Activated naive CD8-positive, alpha-beta T cell treated with anti-CD3 and anti-CD28 coated beads, Interleukin-2, amount 50 U/mL, for 16 hours (primary cell): ENCODE measurements at places on chromosomes 4 and X.

DNA sequence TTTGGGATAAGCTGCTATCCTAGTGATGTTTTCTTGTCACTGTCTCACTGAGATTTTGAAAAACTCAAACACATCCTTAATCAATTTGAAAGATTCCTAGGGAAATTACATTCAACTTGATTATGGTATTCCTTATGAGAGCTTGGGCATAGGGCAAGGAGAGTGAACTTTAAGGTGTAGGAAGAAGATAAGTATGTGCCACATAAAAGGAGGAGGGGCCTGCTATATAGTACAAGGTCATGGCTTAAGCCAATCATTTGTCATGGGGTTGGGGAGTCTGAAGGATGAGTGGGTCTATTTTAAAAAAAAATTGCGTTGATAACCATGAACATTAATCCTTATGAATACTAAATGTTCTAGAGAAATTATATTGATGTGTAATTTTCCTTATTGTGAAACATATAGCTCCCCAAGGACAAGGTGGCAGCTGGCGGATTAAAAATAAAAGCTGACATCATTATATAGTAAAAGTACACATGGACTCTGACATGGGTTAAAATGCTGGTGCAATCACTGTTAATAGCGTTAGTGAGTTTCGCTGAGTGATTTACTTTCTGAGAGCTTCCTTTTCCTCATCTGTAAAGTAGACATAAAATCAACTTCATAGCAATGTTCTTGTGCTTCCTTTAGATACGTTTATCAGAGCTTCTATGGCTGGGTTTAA is 17.4 kb downstream of the GALNT7 start:
- DNase-seq = no peak

GRCh38 chrX:9899640-9900111 is 67.5 kb upstream of the CLDN34 start:
- no peak for DNase-seq

DNA sequence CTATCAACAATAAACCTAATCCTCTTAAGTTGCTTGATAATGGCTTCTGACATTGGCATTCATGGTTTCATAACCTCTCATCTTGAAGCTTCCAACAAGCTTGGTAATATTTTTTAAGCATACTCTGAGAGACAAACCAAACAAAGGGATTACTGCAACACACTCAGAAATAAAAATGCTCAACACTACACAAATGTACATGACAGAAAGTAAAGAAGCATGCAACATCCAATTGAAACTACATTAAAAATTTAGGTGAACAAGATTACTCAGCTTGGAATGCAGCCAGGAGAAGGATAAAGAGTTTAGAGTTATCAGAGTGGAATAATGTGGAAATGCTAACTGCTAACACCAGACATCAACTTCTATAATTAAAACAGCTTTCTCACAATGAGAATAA is 1136.6 kb upstream of the PABPC4L start:
- DNase-seq = no peak

DNA sequence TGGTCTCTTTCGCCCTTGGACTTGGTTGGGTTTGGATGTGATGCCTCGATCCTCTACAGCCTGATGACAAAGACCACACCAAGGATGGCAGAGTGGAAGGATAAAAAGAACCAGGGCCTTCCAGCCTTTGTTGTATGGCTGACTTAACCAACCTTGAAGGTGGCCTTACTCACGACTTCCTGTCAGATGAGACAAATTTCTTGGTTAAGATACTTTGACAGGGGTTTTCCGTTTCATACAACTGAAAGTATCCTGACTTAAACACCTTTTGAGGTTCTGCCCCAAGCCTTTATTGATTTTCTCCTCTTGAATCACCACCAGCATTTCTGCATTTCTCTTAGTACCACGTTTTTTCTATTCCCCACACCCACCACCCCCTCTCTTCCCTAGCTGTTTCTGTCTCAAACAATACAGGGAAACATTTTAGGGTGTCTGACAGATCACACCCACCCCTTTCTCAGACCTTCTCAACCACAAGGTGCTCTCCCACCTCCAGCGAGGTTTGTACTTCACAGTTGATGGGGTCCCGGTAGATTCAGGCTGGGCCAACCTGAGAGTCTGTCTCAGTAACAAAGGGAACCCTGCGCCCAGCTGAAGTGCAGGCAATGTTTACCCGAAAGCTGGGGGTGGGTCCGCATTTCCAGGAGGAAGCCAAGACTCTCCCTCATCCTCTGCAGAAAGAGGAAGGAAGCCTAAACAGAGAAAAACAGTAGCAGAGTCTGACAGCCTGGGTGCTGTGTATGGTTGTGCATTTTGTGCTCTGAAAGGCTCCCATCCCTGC is 5.0 kb upstream of the TSPAN5 start:
- peak; percentile 48 for DNase-seq

DNA sequence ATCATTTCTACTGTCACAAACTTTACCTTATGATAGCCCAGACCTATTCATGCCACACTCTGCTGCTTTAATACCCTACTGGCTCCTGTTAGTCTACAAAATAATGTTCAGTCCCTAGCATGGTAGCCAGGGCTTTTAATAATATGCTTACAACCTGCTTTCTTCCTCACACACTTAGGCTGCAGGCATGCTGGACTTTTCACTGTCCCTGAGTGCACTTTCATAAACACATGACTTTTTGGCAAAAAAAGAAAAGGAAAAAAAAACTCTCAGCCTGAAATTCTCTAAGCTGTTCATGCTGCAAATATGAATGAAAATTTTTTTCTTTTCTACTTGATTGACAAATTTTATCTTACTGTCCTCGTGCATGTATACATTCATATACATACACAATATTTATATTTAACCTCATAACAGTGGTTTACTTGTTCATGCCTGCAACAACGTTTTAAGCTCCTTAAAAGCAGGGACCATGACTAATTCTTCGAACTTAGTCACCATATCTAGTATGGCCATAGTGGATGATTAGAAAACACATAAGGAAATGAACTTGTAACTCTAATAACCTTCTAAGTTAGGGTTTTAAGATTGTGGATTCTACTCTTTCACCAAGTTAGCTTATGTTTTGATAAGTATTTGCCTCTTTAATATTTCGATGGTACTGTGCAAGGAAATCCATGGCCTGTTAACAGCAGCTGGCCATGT is 229.5 kb downstream of the SPCS3 start:
- no peak for DNase-seq

- DNase-seq = no peak
Observed at GRCh38 chr4:177080388-177080787, 229.3 kb upstream of the NEIL3 start.

DNA sequence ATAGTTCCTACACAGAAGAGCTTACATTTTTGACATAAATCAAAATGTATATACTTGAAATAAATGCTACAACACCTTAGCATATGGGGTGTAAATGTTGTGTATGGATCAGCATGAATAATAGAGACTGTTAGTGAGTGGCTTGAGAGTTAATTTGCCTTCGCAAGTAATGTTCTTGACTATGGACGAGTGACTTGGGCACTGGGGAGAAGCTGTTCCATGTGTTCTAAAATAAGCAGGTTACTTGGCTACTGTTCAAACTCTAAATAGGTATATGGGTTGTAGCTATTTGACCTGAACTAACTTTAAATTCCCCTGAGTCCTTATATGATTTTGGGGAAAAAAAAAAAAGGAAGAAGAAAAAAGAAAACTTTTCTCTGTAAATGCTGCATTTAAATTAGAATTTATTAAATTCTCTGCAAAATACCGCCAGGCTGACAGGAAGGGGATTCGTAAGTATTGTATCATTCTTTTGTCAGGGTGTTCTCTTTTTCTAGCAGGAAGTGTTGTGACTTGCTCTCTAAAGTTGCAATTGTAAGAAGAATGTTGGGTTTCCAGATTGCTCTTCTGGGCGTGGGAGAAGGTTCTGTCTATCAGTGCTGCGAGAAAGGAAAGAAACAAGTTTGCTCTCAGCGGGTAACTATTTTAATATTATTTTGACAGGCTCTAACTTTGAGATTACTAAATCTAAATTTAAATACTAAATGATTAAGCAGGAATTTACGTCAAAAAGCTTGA is 32.2 kb downstream of the PLS3 start:
- DNase-seq = no peak

- no peak for DNase-seq
Observed at GRCh38 chrX:153029875-153030274, 26.4 kb upstream of the PNMA3 start.

- DNase-seq = no peak
Observed at GRCh38 chr4:184286358-184286757, 68.7 kb upstream of the ENPP6 start.

GRCh38 chr4:42122237-42122636 is 30.2 kb downstream of the BEND4 start:
- no peak for DNase-seq

DNA sequence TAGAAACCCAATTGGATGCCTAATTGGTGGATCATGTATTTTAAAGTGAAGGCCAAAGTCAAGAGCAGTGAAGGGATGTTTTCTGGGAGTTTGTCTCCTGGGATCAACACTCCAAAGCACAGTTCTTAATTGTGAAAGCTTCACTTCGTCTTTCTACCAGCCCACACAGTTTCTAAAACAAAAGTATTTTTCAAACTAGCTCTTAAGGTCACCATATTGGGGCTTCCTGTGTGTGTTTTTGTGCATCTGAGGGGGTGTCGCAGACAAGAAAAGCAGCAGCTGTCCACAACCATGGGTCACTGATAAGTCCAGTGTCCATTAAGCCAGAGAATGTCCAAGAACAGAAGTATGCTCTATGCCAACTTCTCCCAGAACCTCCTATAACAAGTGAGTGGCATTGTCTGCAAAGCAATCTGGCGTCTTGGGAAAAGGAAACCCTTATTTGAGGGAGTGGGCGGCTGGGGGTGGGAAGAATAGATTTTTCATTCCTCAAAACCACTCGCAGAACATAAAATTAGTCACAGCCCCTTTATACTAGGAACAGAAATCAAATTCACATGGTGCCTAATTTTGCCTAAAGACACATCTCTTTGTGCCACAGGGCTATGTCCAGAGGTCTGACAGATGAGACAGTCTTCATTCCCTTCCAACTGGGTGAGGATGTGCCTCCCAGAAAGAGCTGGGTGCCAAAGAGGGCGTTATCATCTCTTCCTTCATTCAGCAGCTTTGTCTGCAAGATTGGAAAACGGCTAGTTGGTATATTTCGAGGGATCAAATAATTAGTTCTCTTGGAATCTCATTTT is 610.4 kb downstream of the BCOR start:
- DNase-seq = no peak

- no peak for DNase-seq
Observed at GRCh38 chr4:146054676-146055075, 116.1 kb upstream of the ZNF827 start.

- DNase-seq = no peak
Observed at GRCh38 chrX:12978205-12979025, 3.5 kb downstream of the TMSB4X start.

GRCh38 chrX:68695206-68695845 is 47.9 kb downstream of the STARD8 start:
- no peak for DNase-seq

DNA sequence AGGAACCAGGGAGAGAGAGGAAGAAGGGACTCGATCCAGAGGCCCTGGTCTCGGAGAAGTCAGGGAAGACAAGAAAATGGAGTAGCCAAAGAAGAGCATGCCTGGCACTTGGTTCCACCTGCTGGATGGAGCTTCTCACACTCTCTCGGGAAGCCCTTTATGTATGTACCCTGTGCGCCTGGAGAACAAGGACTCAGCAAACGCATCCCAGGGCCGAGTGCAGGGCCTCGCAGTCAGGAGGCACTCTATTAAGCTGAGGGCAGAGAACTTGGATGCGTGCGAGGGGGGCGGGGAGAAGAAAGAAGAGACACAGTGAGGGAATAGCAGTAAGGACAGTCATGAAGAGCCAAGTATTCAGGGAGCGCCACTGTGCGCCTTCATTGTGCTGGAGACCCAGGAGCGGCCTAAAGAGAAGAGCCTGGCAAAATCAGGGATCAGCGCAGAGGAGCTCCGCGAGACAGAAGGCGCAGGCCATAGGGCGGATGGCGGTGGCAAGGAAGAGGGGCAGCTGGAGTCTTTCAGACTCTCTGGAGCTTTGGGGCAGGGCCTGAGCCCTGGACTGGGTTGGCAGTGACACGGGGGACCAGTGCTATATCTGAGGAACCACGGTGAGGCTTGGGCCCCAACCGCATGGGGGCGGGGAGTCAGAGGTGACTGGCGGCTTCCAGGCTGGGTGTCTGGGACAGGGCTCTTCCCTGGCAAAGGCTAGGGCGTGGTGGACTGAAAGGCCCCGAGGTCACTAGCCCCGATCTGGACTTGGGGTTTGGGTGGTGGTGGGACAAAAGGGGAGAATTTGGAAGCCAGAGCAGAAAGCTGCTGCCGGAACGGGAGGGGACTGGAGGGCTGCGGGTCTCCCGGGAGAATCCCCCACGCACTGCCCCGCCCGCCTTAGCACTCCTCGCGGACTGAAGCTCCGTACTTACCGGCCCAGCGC is 1.9 kb upstream of the SEPTIN6 start:
- DNase-seq = no peak

DNA sequence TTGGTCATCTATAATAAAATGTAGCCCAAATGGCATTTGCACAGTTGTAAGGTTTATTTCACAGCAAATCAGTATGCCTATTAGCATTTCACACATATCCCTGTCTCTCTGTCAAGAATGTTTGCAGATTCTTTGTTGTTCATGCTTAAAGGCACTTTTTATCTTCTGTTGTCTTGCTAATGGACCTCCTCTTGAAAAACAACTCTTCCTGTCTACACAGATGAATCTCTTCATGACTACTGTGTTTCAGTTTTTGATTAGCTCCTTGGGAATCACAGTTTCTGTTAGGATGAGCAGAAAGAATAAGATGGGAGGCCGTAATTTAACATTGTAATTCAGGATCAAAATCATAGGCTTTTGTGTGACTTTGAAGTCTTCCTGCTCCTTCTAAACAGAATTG is 35.5 kb upstream of the SLC4A4 start:
- no peak for DNase-seq

- no peak for DNase-seq
Observed at GRCh38 chrX:80004458-80004857, 10.1 kb upstream of the TBX22 start.

GRCh38 chrX:111102636-111103035 is 6.6 kb downstream of the PAK3 start:
- DNase-seq = no peak

DNA sequence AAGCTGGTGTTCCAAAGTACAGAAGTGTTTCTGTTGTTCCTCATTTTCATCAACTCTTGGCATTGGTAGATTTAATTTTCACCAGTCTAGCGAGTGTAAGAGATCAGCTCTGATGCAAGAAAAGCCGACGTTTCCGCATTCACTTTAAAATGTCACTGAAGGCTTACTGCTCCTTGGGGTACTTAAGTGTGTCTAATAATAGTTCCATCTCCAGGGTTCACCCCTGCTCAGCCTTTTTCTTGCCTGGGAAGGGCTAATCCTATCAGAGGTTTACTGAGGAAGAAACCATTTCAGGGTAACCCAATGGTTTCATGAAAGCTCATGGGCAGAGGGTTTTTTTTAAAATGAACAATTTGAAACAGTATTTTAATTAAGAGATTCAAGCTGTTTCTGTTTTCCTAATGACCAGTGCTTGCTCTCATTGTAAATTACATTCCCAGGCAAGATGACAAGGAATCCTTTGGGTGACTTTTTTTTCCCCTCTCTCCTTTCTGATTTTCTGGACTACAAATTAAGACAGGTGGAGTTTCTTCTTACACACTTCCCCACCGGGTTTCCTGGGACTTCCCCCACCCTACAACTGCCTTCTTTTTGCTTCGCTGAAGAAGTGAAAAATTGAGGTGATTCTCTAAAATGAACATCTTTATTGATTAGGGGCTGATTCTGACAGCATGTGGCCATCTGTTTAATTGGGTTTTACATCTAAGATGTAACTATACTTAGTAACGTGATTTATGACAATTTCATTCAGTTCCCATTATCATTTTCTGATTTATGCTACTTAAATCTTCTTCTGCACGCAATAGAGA is 78.7 kb upstream of the CBLL2 start:
- DNase-seq = no peak
